ENCODE measurements at places on chromosomes 2 and 18. TPM values are rescaled to one million over a fixed set of nuclear protein-coding genes. Genes with fewer than 3 reads are reported as not detected.

Gene NCK2
- 82.9 TPM for total RNA-seq

Gene SCN7A
- 0.34 TPM for total RNA-seq

Gene SMYD5
- total RNA-seq, result 33.6 TPM

Gene TGFBRAP1
- 24.1 TPM for total RNA-seq

Gene RETREG2
- 95.2 TPM for total RNA-seq

Gene SERPINB11
- total RNA-seq, result not detected

Gene SERPINB3
- total RNA-seq, result not detected
